Chondrocyte (in vitro differentiated cells): ENCODE measurements at places on chromosomes 16 and 17.

GRCh38 chr16:85075236-85075924, 36.9 kb downstream of the CIBAR2 start:
- no peak for DNase-seq

- DNase-seq, result no peak
Observed at GRCh38 chr17:76935331-76935730, 67.1 kb downstream of the MGAT5B start.

DNA sequence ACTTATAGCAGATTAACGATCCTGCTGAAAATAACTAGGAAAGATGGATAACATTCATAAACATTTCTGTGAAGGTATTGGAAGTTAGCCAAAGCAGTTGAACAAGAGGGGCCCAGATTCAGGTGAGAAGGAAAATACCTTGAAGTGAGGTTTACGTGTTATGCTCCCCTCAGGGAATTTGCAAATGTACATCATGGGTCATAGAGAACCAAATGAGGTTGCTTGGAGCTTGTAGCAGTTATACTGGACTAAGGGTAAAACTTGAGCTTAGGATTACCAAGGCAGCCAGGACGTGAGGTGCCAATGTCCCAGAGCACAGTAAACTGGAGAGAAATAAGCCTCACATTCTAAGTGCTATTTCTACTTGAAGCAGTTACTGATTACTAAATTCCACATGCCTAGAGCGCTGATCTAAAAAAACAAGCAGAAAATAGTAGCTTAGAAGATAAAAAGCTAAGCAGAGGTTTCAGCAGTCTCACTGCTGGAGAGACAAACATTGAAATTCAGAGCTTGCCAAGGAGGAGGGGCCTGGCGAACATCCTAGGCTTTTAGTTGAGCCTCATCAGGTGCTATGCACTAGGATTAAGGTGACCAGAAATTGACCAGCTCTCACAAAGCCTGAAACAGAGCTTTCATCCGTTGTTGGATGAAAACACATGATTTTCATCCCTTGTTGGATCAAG, 136.7 kb upstream of the FAM20A start:
- no peak for DNase-seq

DNA sequence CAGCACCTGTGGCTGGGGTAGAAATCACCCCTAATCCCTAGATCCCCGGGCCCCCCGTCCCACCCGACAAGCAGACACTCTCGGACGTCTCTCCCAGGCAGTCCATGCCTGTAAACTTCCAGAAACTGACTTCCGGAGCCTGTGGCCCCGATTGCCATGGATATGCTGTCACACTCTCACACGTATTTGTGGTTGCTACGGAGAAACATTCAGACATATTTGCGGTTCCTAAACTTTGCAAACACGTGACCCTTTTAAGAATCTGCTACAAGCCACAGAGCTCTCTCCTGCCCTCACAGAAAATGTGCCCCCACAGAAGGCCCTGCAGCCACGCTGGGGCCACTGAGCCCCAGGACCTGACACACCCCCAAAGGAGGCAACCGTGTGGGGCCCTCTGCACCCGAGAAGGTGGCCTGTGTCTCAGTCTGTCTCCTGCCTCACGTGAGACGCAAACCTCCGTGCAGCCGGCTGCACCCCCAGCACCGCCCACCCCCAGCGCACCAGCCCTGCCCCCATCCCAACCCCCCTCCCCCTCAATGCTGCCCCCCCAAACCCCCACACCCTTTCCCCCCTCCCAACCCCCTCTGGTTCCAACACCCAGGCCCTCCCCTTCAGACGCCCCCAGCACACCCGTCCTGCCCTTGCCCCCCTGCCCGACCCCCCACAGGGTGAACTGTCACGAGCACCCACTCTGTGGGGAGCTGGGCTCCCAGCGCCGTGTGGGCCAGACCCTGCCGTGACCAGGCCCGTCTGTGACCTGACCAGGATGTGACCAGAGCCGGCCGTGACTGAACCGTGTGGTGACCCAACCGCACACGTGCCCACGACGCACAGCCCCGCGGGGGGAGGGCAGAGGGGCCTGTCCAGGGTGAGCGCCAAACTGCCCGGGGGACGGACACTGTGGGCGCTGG, 66.3 kb upstream of the METRNL start:
- no peak for DNase-seq
